Hematopoietic multipotent progenitor cell (in vitro differentiated cells): ENCODE measurements at places on chromosomes 12 and 14.

DNA sequence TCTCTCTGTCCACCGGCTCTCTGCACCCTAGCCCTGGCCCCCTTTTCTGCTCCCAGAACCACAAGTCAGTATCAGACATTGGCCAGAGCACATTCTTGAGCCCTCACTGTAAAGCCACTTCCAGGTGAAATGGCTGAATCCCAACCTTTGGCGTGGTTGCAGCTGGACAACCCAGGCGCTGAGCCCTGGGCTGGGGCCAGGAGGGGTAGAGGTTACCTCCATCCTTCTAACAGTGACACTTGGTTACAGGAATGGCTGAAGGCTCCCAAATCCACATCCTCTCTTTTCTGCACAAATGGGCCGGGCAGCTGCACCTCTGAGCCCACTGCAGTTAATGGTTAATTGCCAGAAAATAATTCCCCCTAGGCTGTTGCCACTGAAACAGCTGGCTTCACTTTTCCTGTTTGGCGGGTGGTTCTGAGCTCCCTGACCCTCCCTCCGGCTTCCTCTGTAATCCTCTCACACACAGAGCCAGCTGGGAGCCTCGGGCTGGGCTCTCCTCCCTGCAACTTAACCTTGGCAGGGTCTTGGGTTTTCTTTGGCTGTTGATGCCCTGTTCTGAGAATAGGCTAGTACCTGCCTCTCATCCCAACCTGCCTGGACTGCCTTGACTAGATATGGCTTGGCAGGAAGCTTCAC, 44.1 kb downstream of the TSPAN11 start:
- DNase-seq: no peak

DNA sequence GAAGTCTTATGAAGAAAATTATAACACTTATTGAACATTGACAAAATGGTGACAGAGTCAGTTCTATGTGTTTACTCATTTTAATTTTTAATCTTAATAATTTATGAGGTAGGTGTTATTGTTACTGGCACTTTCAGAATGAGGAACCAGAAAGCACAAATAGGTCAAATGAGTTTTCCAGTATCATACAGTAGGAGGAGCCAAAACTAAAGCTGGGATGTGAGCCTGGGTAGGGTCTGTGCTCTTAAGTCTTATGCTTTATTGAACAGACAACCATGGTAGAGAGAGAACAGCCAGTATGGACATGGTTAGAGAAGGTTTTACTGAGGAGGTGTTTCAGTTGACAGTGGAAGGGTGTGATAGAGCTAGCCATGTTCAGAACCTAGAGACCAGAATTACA, 775.7 kb downstream of the TMTC2 start:
- DNase-seq: no peak

- DNase-seq: no peak
These were observed 134.7 kb downstream of the CALM1 start for GRCh38 chr14:90531497-90531896.

DNA sequence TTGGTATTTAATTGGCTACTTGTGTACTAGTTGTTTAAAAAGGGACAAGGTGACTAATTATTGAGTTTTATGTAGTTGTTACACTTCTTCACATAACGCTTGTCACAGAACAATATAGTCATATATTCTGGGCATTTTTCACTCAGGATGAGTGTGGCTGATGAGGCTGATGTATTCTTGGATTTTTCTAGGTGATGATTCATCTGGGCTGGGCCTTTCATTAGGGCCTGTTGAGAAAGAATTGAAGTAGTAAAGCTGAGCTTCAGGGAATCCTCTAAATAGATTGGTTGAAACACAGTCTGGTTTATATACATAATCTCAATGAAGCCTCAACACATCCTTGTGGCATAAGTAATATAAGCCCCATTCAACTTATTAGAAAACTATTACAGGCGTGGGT, 445.7 kb downstream of the DAD1 start:
- DNase-seq: no peak

DNA sequence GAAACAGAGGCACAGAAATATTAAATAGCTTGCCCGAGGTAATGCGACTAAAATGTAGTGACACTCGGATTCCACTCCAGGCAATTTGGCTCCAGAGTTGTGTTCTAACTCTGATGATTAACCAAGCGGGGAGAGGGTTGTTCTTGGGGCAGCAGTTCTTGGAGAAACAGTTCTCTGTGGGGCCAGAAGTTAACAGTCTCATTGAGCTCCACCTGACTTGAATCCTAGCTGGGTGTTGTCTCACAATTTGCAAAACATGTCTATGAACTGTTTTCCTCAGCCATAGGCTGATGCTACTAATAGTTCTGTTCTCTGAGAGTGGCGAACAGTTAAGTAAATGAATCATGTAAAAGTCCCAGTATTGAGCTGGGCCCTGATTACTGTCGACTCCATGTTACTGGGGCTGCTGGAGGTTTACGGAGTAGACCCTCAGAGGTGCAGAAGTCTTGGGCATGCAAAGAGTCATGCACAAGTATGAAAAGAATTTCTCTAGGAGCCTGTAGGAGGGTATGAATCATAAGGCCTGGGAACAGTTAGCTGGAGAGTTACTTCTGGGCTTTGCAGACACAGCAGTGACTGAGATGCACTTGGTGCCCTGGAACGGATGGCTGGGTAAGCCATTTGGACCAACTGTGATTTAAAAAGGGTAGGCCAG, 15.4 kb upstream of the NIN start:
- no peak for DNase-seq

- no peak for DNase-seq
These were observed 26.8 kb upstream of the CCDC60 start for GRCh38 chr12:119307747-119308146.

DNA sequence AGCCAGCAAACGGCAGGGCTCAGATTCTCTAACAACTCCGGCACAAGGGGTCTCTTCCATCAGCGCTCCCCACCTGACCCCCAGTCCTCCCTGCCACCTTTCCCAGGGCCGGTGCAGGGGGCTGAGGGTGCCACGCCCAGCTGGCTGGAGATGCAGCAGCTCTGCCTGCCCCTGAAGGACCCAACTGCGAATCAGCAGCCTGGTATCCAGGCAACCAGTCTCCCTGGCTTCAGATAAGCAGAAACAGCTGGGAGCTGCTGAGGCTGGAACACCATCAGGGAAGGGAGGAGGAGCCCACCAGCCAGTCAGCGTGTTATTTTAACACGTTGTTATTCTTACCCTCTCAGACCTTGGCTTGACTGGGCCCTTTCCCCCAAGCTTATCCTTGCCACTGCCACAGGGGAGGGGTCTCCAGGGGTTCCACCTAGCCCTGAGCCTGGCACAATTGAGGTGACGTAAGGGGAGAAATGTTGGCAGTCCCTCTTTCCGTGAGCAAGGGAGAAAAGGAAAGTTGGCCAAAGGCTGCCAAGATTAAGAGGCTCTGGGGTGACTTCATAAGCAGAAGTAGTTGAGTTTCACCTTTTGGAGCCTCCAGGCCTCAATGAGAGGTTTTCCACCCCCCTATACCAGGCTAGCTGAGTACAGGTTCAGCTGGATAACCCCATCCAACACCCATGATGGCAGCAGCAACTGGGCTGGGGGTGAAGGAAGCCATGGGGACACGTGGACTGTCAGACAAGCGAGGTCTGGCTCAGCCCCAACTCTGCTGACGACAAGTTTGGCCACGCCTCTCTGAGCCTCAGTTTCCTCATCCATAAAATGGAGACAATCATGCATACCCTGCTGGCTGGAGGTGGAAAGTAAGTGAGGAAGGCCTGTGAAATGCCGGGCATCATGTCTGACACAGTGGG, 91.1 kb downstream of the IRF2BPL start:
- DNase-seq: no peak

DNA sequence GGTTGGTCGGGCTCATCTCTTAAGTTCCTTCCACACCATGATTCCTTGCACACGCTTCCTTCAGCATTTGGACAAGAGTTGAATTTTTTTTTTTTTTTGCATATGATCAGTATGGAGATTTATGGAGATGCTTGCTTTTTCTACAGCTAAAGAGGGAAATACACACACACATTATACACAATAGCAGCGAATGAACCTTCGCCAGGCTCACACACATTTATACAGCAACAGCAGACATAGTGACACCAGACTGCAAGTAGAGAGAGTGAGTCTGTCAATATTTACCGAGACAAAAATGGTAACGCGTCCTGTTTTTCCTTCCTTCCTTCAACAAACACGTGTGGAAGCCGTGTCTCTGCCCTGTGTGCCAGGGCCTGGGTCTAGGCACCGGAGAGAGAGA, 897.9 kb downstream of the BCL11B start:
- DNase-seq: no peak

DNA sequence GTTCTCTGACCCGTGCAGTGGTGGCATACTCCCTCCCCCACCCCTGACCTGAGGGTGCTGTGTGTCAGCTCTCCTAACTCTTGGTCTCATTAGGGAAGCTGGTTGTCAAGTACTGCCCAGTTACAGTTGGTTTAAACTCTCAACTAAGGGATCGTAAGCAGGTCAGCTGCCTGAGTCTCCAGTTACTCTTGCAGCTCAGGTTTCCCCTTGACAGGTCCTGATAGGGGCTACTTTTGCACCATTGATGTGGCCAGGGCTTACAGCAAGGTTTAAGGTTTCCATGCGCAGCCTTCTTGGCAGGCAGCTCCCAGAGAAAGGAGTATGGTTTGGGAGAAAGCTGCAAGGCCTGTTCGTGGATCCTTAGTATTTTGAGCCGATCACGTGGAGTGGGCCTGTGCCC, 74.5 kb downstream of the ETV6 start:
- DNase-seq: no peak

DNA sequence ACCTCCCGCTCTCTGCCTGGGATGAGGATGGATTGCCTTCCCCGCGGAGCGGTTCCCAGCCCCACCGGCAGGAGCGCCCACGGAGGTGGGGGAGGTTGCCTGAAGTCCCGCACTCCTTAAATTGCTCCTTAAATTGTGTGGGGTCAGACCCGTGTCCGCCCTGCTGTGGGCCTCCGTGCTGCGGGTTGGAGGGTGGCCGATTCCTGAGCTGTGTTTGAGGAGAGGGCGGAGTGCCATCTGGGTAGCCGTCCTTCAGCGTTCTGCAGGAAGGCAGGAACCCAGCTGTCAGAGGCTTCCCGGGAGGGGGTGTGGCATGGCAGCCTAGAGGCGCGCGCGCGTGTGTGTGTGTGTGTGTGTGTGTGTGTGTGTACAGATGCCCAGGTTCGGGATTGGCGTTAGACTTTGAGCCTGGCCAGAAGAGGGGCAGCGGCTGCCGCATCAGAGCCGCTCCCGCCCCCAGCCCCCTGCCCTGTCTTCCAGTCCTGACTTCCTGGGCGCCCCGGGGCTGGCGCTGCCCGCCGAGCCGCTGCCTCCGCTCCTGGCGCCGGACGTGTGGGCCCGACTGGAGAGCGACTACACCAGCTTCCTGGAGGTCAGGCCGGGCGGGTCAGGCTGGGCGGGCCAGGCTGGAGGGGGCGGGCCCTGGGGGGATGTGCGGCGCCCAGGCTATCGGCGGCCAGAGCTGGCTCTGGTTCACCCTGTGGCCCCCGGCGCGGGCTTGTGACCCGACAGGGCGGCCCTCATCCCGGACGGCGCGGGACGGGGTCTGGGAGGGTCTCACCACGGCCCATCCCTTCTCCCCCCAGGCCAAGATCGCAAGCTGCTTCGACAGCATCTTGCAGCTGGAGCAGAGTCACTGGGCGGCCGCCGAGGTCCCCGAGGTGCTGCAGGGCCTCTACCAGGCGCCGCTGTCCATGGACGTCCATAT, 9.2 kb downstream of the EXOC3L4 start:
- DNase-seq: peak; percentile 46

DNA sequence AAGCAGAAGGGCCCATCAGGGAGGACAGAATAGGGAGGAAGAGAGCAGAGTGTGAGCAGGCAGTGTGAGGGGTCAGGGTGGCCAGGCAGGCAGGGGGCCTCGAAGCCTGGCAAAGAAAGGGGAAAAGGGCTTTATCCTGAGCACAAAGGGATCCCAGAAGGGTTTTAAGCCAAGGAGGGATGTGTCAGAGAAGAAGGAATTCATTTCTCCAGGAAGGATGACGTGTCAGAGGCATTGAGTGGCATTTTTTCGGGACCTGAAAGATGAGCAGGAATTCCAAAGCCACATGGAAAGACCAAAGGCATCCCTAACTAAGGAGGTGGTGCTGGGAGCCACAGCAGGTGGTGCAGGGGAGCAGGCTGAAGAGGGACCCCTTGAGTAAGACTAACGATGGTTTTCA, 132.1 kb downstream of the DICER1 start:
- DNase-seq: no peak

GRCh38 chr14:73146111-73146510, 9.8 kb downstream of the PSEN1 start:
- no peak for DNase-seq

- no peak for DNase-seq
These were observed 7.8 kb downstream of the PELI2 start for GRCh38 chr14:56125772-56126636.

DNA sequence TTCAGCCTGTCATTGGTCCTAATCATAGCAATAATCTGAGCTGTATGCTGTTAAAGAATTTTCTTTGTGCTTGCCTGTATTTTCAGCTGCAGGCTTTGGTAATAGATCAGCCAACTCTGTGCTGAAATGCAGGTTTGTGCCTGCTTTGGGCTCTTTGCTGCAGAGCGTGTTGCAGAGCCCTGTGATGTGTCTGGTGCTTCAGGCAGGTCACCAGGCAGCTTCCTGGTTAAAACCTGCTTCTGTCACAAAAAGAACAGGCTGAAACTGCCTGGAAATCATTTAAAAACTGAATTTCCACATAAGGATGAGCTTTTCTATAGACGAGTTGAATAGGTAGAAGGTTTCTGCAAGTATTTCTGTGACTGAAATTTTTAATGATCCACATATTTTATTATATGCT, 3.1 kb downstream of the DIP2B start:
- DNase-seq: no peak

GRCh38 chr12:91273560-91273959, 90.9 kb upstream of the DCN start:
- DNase-seq: no peak
